ENCODE measurements at places on chromosomes 16 and 17.

GRCh38 chr17:39687546-39688474, at the start of gene PGAP3:
PGAP3 (minus strand) TSS chr17:39688057; CDS start chr17:39688014, 43 bp downstream.
- peak; percentile 81 for DNase-seq

GRCh38 chr16:30185683-30186421, 2.5 kb downstream of the CORO1A start:
- peak; percentile 30 for DNase-seq

DNA sequence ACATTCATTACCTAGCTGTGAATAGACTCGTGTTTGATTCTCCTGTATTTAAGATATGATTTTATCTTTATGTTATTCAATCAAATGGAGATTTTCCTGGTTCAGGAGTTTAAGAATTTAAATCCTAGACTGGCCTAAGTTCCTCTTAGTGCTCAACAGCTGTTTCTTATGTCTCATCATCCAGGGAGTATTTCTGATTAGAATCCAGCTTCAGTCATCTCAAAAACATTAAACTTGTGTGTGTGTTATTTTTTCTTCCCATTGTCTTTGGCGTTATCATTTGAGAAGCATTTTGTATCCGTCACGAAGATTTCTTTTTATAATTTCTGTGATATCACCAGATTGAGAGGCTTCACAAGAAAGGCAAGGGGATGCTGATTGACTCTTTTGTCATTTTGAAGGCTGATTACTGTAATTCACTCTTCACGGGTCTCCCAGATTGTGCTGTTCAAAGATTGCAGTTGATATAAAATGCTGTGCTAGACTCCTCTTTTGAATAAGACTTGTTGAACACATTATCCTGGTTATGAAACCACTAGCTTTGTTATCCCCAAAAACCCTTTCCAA, 204.8 kb downstream of the CDH8 start:
- no peak for DNase-seq

DNA sequence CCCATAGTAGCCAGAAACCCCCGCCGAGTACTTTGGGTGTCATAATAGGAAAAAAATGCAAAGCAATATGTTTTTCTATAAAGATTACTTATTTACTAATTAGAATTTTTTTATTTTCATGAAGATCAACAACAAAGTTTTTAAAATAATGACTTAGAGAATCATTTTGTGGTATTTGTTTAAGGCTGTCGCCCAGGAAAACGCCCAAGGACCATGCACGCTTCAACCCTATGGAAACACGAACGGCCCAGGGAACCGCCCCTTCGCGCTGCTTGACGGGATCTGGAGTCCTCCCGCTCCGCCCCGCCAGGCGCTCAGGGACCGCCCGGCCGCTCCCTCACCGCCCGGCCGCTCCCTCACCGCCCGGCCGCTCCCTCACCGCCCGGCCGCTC, 408 bp upstream of the KPNA2 start:
- DNase-seq: peak; percentile 89

DNA sequence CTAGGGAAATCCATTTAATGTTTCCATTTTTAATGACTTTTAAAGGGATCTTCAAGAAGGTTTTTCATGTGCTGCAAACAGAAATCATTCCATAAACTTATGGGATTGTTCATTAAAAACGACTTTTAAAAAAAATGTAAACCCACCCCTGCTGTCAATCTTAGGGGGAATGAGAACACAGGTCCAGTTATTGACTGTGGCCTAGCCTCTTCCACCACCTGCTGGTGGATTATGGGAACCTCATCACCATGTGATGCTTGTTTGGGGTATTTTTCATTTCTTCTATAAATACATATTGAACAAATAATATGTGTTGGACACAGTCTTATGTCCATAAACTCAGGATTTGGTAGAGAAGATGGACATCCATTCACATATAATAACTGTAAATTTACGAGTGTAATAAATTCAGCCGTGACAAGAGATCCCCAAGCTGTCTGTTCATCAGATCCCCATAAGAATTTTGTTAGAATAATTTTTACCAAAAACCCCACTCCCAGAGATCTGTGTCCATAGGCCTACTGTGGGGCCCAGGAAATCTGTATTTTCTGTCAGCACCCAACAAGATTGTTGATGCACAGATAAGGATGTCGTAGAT, 42.0 kb upstream of the TMC5 start:
- peak; percentile 21 for DNase-seq

DNA sequence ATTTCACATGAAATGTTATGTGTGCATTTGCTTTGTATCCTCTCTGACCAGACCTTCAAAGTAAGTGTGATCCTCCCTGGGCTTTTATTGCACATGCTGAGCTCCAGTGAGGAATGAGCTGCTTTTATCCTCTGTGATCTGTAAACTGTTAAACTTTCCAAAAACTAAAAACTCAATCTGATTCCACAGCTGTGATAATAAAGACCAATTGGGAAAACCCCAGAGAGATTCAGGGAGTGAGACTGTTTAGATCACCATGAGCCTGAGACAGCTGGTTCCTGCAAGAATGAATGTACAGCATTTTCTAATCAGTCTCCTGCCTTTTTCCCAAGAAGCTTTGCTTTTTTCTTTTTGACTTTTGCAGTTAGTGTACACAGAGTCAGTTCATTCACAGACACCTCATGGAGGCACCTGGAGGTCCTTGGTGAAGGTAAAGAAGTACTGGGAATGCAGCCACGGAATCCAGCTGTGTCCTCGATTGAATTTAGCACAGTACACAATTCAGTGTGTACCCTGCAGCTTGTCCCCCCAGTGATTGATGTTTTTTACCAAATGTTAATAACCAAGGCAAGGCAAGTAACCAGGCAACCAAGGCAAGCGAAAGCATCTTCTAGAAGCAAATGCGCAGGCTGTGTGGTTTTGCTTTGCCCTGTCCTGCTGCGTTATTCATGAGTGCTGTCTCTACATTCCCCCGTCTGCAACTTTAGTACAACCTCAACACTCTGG, 182.6 kb downstream of the LGALS9B start:
- DNase-seq: no peak

- DNase-seq: peak; percentile 52
Measured at GRCh38 chr17:82272495-82273326, 789 bp downstream of the CSNK1D start.

GRCh38 chr16:10966129-10966528, 21.8 kb downstream of the CLEC16A start:
- no peak for DNase-seq

DNA sequence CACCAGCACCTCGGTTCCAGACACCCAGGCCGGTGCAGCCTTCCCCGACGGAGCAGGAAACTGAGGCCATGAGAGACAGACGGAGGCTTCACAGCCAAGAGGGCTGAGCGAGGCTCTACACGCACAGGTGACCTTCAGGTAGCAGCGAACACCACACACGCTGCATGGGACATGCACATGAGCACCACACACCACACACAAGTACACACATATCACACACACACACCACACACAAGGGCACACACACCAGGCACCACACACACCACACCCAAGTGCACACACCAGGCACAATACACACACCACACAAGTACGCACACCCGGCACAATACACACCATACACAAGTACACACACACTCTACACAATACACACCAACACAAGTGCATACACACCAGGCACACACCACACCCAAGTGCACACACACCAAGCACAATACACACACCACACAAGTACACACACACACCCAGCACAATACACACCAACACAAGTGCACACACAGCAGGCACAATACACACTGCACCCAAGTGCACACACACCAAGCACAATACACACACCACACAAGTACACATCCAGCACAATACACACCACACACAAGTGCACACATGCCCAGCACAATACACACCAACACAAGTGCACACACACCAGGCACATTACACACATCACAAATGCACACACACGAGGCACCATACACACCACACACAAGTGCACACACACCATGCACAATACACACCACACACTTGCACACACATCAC, 33.4 kb upstream of the ZNF469 start:
- DNase-seq: no peak

DNA sequence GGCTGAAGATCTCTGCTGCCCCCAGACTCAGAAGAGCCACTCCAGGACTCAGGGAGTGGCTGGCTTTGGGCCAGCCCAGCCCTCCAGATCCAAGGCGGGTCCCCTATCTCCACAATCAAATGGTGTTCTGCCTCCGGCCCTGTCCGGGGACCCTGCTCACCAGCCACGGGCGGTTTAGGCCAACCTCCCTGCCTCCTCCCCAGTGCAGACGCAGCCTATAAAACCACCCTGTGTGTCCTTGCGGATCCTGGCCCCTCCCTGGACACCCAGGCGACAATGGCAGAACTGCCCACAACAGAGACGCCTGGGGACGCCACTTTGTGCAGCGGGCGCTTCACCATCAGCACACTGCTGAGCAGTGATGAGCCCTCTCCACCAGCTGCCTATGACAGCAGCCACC, at the start of gene SLC12A3:
TSS of gene SLC12A3 (plus strand) at position 248 of the 400 bp plus-strand sequence. CDS start at position 277, 29 bp downstream.
- no peak for DNase-seq

DNA sequence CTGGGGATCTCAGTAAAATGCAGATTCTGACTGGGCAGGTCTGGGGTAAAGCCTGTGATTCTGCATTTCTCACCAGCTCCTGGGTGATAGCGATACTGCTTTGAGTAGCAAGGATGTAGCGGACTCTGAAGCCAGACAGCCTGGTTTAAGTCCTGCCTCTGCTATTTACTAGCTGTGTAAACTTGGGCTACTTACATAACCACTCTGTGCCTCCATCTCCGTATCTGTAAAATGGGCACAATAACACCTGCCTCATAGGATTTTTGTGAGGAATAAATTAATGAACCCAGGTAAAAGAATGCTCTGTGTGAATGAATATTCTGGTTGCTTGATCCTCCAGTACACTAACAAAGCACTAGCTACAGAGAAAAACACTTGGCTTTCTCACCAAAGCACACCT, 54.4 kb downstream of the TMEM132E start:
- no peak for DNase-seq

GRCh38 chr16:26787924-26788323, 278.8 kb upstream of the C16orf82 start:
- no peak for DNase-seq

DNA sequence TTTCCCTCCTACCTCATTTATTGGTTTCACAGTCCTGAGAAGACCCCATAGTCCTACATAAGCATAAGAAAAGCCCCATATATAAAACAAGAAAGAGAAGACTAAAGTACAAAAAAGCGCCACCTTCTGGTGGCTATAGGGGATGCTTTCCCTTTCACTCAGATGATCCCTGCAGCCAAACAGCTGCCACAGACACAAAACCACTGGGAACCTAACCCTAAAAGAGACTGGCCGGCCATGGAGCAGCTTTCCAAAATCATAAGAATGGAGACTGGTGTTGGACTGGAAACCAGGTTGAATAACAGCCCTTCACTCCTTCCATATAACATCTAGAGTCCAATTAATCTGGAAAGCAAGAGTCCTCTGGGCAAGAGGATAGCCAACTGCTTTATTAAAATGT, 11.4 kb downstream of the DYNC1LI2 start:
- no peak for DNase-seq

GRCh38 chr17:40509626-40510327, 8.4 kb upstream of the TNS4 start:
- DNase-seq: no peak

DNA sequence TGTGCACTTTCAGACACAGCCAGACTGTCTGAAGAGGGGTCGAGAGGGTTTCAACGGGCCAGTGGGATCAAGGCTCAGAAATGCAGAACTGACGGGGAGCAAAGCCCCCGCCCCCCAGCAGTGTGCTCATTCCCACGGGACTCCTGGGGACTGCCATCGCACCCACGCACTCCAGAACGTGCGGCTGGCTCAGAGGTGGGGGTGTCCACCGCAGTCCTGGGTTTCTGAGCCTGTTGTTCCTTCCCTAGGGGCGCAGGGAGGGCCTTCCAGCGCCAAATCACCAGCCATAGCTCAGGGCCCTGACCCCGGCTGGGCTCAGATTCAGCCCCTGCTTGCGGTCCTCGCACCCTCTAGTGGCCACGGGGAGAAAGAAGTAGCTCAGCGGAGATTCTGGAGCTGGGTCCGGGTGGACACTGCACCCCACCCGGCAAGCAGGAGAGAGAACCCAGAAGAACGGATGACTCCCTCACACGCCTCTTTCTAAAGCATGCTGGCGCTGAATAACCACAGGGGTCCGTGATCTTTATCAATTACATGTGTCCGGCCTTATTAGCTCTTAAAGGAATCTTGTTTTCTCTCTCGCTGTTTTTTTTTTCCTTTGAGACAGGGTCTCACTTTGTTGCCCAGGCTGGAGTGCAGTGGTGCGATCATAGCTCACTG, 45.0 kb upstream of the USP7 start:
- DNase-seq: peak; percentile 43

DNA sequence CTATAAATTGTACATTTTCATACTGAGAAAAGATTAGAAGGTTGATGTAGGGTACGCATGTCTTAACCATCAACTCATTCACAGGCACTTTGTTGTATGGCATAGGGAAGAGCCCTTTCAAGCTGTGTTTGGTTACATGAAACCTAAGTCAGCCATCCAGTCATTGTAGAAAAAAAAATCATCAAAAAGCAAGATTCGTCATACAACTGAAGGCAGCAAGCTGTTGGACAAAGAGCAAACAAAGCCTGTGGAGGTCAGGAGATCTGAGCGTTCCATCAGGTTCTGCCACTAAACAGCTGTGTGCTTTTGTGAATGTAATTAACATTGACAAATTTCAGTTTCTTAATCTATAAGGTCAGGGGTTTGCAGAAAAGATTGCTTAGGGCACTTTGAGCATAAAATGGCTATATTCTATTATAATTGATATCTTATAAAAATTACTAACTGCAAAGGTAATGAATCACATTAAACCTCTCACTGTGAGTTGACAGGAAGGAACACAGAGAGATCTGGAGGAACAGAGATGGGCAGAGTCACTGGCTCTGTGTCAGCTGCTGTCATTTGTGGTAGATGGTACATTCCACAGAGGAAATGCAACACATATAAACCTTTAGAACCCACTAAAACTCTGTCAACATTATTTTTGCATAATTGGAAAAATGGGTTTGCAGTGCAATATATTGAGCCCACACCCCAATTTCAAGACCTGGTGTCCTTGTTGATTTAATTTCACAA, 66.3 kb upstream of the MYOCD start:
- no peak for DNase-seq
